NCI-H524 treated with DMSO at 0.1 percent for 48 hours (cell line): ENCODE measurements at places on chromosomes 1 and 21.

DNA sequence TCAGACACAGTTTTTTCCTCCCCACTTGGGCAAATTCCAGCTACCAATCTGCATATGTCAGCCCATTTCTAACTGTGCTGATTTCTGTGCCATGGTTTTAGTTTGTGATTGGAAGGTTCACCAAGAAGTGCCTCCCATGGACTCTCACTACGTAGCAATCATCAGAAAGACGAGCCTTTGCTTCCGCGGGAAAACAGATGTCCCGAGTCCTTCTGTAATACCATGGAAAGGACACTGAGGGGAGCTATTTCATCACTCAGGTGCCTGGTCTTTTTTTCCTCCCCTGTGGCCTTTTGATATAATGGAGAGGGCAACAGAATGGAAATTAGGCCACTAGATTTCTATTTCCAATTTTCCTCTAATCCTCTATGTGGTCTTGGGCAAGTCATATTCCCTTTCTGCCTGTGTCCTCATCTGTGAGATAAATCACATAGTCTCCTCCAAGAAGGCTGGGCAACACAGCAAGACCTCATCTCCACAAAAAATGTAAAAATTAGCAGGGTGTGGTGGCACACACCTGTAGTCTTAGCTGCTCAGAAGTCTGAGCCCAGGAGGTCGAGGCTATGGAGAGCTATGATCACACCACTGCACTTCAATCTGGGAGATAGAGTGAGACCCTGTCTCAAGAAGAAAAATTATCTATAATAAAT lies 24.8 kb downstream of the LEMD1 start:
- peak; percentile 49 for DNase-seq

DNA sequence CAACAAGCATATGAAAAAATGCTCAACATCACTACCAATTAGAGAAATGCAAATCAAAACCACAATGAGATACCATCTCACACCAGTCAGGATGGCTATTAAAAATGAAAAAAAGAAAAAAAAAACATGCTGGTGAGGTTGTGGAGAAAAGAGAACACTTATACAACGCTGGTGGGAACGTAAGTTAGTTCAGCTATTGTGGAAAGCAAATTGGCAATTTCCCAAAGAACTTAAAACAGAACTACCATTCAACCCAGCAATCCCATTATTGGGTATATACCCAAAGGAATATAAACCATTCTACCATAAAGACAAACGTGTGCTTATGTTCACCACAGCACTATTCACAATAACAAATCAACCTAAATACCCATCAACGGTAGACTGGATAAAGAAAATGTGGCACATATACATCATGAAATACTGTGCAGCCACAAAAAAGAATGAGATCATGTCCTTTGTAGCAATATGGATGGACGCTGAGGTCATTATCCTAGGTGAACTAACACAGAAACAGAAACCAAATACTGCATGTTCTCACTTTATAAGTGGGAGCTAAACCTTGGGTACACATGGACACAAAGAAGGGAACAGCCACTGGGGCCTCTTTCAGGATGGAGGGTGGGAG lies 49.5 kb downstream of the LYST start:
- no peak for DNase-seq

GRCh38 chr1:6019166-6019845 lies 26.4 kb upstream of the KCNAB2 start:
- DNase-seq = no peak

DNA sequence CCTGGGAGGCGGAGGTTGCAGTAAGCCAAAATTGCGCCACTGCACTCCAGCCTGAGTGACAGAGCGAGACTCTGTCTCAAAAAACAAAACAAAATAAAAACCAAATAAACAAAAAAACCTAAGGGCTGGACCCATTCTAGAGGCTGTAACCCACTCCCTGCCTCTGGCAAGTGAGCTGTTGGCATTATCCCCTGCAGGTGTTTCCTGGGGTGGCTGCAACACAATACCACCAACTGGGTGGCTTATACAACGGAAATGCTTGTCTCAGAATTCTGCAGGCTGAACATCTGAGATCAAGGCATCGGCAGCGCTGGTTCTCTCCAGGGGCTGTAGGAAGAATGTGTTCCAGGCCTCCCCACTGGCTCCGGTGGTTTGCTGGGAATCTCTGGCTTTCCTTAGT lies 15.2 kb downstream of the LRRC38 start:
- no peak for DNase-seq

- peak; percentile 88 for DNase-seq
These were observed 15.2 kb downstream of the ITPKB start for GRCh38 chr1:226723657-226724532.

DNA sequence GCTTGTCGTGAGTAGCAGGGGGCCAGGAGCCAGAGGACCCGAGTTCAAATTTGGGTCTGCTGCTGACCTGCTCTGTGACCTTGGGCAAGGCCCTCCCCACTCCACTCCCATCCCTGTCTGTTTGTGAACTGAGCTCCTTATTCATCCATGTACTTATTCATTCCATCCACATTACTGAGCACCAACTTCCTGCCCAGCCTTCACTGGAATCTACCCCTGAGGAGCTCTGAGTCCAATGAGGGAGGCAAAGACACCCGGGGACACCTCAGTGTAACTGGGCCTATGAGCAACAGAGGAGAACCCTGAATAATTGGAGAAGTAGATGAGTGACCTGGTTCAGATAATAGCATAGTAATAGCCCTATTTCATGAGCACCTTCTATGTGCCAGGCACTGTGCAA lies 8.9 kb downstream of the BSND start:
- DNase-seq = no peak

DNA sequence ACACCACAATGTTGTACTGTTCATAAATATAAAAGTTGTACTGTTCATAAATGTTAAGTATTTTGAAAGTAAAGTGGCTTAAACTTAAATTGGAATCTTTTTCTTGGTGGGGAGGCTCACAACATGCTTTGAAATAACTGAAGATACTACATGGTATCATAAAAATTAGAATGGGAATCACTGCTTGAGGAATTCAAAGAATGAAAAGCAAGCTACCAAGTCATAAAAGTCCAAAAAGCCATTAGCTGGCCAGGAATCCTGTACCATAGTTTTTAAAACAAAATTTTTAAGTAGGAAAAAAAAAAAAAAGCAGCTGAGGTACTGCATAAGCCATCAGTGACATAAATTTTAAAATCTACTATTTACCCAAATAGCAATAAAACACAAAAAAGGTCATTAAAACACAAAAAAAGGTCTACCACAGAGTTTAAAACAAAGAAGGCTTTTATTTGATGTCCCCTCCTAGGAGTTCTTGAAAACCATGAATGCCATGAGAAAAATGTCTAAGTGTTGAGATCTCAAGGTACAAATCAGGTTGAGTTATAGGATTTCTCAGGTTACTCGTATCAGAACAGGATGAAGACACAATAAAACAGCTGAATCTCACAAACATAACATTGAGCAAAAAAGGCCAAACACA lies 8.6 kb downstream of the ZZZ3 start:
- no peak for DNase-seq

DNA sequence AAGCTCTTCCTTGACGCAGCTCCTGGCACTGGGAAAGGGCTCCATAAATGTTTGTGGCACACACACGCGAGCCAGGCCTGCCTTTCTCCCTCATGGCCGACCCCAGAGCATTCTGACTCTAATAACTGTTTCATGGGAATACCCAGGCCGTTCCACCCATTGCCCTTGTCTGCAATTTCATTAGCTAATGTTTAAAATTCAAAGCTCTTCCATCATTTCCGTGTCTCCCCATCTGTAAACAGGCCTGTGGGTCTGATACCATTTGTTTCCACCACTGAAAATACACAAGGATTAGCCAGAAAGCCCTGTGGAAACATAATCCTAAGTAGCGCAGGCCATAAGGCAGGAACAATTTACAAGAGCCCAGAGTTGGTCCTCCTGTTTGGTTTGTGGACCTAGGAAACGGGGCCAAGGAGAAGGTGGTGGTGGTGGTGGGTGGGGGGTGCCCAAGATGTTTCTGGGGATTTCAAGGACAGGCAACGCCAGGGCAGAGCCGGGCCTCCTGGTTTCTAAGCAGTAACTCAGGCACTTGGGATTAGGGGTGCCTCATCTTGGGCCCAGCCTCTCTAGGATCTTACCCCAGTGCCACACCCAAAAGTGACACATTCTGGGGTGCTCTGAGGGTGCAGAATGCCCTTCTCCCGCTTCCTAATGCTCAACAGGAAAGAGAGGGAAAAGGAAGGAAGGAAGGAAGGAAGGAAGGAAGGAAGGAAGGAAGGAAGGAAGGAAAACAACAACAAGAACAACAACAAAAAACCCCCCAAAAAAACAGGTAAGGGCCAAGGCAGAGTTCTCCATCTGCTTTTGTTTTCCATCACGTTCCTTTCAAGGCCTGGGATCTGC lies 79.4 kb downstream of the SSBP3 start:
- peak; percentile 51 for DNase-seq

- DNase-seq = no peak
These were observed 3.0 kb upstream of the SYT6 start for GRCh38 chr1:114156538-114157274.

DNA sequence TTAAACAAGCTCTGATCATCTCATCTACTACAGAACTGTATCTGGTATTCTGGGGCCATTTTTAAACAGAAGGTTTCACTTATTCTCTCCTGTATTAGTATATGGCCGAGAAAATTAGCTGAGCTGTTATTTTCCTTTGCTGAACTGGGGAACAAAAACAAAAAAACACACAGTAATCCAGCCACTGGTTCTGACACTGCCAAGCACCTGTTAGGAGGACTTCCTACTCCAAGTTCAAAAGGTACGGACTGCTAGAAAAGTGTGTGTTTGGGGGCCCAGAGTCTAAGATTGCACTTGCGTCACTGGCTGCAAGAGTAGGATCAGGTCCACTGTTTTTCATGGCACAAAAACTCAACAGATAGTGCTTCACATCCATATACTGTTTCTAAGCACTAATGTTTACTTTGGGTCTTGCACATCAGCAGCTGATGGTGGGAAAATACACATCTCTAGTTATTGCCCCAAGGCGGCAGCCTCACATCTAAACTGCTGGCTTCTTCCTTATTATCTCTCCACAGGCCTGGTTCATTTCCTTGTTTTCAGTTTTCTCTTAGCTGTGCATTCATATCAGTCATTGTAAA lies 226.1 kb downstream of the FGGY start:
- DNase-seq = no peak
